ENCODE measurements at places on chromosomes 12 and 14. TPM values are rescaled to one million over a fixed set of nuclear protein-coding genes. Genes with fewer than 3 reads are reported as not detected.

DNA sequence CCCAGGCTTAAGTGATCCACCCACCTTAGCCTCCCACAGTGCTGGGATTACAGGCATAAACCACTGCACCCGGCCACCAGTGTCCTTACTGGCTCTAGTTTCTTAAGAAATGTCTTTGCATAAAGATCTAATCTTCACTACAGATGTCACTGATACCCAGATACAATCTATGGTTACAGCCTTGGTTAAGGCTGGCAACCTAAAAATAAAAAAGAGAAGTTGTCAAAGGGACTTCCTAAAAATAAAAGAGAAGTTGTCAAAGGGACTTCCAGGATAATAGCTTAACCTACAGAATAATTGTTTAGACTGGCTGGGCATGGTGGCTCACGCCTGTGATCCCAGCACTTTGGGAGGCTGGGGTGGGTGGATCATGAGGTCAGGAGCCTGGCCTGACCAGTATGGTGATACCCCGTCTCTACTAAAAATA is 27.6 kb downstream of the ETFBKMT start:
- no peak for DNase-seq

DNA sequence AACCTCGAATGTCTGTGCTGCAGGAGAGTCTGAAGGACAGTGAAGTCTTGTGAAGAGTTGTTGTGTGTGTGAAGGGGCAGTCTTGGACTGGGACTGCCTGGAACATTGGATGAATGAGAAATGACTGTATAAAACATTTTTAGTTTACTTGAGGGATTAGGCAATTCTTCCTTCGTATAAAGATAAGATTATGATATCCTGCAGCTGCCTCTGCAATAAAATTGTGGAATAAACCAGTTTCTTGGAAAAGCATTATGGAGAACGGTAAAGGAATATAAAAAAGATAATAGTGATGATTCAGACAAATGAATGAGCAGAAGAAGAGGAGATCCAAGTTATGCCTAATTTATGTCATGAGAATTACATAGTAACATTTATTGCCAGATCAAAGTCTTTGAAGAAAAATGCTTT is 30.9 kb upstream of the LUM start:
- peak; percentile 93 for DNase-seq

DNA sequence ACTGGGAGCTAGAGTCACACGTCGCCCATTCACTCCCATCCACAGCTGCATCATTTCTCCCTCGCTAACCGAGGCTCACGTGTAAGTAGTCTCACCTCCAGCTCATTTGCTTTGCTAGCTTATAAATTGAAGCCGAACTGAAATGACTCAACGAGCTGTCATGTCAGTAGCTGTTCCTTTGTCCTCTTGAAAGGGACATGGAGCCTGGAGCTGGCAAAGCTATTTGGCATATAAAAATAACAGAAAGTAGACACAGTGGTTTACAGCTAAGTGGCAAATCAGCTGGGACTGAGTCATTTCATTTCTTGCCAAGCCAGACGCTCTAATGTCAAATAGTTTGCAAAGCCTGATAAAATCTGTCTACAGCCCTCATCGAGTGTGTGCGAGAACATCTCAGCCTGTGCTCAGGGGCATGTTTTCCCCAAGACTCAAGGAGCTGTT is 114.4 kb upstream of the TMEM233 start:
- no peak for DNase-seq

GRCh38 chr14:100669011-100669412 is 57.7 kb upstream of the DLK1 start:
- DNase-seq = no peak

- no peak for DNase-seq
These were observed 69.0 kb downstream of the TECPR2 start for GRCh38 chr14:102431751-102432150.

- DNase-seq = no peak
These were observed 172.4 kb upstream of the RTL1 start for GRCh38 chr14:101075801-101076413.

DNA sequence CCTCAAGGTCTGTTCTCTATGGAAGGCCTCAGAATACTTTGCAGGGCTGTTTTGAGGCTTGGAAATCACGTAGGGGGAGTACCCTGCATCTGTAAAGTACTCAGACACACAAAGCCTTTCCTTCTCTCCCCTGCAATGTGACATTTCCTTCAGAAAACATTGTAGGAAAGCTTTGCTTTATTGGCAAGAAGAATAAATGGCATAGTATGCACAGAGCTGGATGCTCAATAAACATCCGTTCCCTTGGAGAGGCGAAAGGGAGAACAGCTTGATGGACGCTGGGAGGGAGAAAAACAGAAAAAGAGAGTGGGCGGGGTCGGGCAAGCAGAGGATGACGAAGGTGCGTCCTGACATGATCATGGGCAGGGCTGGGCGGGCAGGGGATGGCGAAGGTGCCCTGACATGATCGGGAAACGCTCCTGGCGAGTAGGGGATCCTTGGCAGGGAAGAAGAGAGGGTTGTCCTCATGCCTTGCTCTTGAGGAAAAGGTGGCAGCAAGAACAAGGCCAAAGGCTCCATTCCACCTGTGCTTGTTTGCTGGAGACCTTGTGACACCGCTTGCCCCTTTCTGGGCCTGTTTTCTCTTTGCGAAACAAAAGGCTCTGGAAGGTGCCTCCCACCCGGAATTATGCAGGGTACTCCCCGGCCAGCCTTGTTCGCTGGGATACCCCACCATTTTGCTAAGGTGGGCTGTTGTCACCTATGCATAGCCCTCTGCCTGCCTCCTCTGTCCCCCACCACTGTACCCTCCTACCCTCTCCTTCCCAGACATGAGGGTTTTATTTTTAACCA is 21.1 kb downstream of the IRF2BPL start:
- DNase-seq = no peak

DNA sequence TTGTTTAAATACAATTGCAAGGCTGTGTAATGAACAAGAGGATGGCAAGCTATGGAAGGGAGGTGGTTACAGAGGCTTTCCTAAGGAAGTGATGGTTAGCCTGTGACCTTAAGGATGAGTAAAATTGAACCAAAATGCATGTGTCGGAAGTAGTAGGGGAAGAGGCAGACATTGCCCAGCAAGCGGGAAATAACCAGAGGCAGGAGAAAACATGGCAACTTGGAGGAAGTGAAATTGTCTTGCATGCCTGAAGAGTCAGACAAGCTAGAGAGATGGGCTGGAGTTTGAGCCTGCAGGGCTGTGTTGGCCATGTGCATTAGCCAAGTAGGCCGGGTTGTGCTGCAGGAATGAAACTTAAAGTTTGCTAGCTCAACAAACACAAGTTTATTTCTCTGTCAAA is 96.2 kb downstream of the BTG1 start:
- DNase-seq = no peak

GRCh38 chr12:48280572-48280971 is 70.1 kb downstream of the ZNF641 start:
- no peak for DNase-seq

GRCh38 chr12:9760699-9761418 is at the start of gene CD69:
TSS of gene CD69 (minus strand) at chr12:9760901. CDS start at chr12:9760820, 81 bp downstream.
- no peak for DNase-seq

Gene CACNA1C
- total RNA-seq = 4.3 TPM

Gene DCN
- total RNA-seq = 1,233 TPM

Gene TMEM179
- total RNA-seq = 0.39 TPM

Gene KDM5A
- total RNA-seq = 55.0 TPM

Gene MIP
- not detected for total RNA-seq

Data from skin of body (tissue), 3 donors.